ENCODE measurements at places on chromosomes 11 and 22.
A peak's percentile ranks its signal among the peaks of the same experiment; 100 is the strongest.

DNA sequence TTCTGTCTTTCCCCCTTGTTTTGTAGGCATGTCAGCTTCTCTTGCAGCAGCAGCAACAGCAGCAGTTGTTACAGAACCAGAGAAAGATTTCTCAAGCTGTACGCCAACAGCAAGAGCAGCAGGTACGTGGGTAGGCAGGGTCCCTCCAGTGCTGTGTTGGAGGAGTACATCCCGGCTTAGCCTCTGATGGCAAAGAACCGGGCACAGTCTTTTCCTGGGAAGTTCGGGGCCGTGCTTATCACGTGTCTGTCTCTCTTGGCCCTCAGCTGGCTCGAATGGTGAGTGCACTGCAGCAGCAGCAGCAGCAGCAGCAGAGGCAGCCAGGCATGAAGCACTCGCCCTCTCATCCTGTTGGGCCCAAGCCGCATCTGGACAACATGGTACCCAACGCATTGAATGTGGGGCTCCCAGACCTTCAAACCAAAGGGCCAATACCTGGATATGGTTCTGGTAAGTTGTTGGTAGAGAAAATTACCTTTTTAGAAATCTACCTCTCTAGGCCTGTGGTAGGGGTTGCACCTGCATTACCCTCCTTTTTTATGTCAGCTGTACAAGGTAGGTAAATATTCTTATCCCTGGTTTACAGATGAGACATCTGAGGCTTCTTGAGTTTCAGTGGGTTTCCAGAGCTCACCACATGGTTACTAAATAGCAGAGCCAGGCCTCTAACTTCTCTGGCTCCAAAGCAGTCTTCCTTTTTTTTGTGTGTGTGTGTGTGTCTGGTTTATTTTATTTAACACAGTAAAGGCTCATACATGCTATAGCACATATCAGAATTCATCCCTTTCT is 45.2 kb upstream of the ADSL start:
- no peak for DNase-seq

DNA sequence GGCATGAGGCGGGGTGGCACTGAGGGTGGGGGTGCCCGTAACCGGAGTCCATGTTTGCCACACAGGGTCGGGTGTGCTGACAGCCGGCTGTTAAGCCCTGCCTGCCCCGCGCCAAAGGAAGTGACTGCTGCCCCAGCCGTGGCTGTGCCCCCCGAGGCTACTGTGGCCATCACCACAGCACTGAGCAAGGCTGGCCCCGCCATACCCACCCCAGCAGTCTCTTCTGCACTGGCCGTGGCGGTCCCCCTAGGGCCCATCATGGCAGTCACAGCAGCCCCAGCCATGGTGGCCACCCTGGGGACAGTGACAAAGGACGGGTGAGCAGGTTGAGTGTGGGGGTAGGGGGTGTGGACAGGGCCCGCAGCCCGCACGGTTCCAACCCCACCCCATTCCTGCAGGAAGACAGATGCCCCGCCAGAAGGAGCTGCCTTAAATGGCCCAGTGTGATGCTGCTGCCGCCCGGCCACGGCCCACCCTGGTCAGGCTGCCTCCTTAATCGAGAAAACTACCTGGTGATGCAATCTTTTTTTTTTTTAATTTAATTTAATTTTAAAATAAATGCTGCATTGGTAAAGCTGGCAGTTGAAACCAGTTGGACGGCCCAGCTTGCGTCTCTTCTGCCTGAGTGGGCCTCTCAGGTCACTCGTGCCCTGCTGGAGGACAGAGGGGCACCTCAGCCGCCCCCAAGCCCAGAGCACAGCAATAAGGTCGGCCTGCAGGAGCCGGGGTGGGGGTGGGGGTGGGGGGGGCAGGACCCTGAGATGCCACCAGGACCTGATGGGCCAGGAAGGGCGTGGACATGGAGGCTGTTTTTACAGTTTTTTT is 30.8 kb downstream of the SBF1 start:
- DNase-seq = no peak

DNA sequence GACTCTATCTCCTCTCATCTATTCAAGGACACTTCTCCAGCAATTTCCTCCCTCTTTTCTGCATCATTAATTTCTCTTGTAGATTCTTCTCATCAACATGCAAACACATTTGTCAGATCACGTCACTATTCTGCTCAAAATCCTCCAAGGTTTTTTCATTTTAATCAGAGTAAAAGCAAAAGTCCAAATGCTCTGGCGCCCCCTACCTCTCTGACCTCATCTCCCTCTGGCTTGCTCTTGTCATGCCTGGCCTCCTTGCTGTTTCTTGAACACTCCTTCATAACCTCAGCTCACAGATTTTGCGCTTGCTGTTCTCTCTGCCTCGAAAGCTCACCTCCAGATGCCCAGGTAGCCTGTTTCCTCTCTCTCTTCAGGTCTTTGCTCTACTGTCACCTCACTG is 22.4 kb downstream of the RTCB start:
- no peak for DNase-seq

- DNase-seq = no peak
These were observed 24.0 kb downstream of the ARFGAP3 start for GRCh38 chr22:42833104-42833503.

GRCh38 chr11:104064034-104064630 is 27.7 kb downstream of the DDI1 start:
- no peak for DNase-seq

- no peak for DNase-seq
These were observed 17.8 kb upstream of the SYVN1 start for GRCh38 chr11:65152122-65152521.

- DNase-seq = peak; percentile 47
These were observed 6.9 kb downstream of the CDC42EP1 start for GRCh38 chr22:37566903-37567798.

- no peak for DNase-seq
These were observed 322.1 kb downstream of the NELL1 start for GRCh38 chr11:20991471-20991870.

DNA sequence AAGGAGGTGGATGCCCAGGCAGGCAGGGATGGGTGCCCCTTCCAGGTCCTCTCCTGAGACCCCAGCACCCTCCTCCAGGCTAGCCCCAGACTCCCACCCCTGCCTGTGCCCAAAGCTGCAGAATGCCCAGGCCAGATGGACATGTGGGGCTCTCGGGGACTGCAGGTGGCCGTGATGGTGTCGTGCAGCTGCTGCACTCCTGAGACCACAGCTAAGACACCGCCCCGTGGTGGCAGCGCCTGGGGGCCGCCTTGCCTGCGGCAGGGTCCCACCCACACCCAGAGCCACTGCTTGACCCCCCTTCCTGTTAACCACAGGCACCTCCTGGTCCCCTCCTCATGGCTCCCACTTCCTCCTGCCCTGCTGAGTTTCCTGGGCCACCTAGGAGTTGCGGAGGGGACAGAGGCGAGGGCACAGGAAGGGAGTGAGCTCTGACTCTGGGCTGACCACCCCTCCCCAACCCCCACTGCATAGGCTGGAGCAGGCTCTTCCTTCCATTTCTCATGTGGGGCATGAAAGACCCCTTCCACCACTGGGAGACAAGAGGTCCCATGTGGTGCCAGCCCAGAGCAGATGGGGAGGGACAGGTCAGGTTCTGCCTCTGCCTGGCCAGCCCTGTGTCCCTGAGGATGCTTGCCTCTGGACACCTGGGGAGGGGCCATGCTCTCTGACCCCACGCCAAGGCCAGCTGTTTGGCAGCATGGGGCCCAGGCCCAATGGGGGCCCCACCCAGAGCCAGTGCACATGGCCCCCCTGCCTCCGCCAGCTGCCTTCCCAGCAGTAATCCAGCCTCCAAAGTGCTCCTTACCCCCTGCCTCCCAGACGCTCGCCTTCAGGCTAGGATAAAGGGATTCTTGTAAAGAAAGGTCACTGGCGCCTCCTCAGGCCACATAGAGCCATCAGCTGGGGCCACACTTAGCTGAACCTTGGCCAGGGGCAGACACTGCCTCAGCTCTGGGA is 29.3 kb downstream of the OSBPL5 start:
- no peak for DNase-seq

DNA sequence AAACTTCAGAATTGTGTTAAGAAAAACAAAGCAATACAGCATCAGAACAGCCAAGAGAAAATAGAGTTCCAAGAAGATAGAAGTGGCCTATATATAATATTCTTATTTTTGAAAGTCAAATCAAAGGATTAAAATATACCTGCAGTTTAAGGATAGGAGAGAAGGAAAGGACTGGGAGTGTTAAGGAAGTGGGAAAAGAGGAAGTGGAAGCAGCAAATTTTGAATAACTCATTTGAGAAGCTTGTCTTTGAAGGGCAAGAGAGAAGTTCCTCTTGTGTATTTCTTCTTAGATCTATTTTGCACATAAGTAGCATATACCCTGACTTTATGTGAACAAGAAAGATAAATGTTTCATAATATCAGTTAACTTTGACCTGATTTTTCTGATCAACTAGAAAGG is 62.6 kb upstream of the SLC17A6 start:
- no peak for DNase-seq

GRCh38 chr22:20312396-20313191 is 7.3 kb downstream of the DGCR6L start:
- DNase-seq = no peak

DNA sequence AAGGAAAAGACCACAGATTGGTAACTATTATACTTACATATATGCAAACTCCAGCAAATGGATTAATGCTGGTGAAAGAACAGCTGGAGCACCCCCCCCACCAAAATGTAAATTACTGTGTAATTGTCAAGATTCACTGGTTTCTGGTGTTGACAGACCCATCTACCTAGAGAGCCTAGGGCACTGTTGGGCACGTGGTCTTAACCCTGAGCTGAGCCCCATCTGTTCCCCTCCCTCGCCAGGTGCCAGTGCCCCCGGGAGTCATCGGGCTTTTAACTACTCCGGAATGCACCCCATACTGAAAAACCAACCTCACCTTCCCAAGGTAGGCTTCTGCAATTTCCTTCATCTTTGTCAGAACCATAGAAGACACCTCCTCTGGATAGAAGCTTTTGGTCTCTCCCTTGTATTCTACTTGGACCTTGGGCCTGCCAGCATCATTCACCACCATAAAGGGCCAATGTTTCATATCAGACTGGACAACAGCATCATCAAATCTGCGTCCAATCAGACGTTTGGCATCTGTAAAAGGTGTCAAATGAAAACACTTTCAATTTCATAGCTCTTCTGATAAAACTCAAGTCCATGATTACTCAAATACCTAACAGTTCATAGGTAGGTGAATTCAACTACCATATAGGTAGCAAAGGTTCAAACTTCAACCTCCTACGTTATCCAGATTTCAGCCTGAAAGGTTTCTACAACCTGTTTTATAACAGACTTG is 1.5 kb downstream of the HSPA8 start:
- DNase-seq = peak; percentile 24

DNA sequence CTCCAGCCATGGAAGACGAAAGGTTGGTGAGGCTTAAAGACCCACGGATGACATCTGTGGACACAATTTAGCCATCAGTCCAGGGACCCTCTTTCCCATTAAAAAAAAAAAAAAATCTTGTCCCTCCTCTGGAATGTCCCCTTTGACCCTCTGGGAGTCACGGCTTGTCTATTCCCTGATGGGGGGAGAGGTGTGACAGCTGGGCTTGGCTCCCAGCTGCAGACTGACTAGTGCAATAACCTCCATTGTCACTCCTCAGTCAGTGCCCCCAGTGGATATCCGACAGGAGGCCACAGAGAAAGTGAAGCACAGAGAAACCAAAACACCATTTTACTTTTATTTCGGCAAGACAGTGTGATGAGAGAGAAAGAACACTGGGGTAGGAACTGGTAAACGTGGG is 2.7 kb upstream of the VSIG2 start:
- no peak for DNase-seq

DNA sequence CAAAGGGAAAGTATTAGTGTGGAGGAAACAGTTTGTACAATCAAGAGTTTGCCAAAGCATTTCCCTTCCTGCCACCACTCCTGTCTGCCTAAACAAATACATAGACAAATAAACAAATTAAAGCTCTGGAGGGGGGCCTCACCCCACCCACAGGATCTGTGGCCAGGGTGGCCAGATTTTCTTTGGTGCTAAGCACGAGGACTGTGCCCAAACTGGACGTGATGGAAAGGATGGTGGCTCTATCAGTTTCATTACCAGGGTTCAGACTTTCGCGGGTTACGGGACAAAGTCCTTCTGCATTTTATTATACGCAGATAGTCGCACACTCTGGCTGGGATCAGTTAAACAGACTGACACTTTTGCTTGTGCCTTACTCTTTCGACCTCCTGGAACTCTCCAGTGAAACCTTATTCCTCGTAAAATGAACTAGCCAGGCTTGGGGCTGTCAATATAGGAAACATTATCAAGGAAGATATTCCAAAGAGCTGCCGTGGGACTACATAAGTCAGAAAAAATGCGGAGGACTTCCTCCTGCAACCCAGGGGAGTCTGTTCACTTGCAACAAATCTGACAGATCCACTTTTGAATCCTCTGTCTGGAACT is 11.2 kb downstream of the BARX2 start:
- DNase-seq = no peak

DNA sequence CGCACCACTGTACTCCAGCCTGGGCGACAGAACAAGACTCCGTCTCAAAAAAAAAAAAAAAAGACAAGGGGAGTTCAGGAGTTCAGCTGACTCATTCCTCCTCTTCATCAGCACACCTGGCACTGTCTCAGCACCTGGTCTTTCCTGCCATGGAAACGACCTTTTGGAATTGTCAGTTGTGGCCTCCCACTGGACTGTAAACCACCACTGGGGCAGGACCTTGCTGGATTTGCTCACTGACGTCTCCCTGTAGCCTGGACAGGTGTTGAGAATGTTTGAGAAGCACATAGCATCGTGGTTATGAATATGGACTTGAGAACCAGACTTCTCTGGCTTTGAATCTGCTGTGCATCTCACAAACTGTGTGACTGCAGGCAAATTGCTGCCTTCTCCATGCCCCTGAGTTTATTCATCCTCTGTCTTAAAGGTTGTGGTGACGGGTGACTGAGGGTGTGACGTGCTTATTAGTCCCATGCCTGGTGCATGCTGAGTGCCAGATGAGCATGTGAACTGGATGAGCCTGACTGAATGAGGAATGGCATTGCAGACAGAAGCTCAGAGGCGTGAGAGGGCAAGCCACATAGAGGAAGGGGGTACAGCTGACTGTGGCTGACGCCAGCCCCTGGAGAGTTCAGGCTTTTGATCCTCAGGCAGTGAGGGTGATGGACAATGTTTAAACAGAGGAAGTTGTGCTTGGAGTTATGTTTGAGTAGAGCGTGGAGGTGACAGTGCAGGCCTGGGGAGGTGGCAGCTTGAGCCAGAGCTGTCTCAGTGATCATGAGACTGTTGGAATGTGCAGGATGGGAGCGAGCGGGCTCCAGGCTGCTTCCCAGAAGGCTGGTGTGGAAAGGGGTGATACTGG is 12.7 kb downstream of the TOM1 start:
- DNase-seq = peak; percentile 78

DNA sequence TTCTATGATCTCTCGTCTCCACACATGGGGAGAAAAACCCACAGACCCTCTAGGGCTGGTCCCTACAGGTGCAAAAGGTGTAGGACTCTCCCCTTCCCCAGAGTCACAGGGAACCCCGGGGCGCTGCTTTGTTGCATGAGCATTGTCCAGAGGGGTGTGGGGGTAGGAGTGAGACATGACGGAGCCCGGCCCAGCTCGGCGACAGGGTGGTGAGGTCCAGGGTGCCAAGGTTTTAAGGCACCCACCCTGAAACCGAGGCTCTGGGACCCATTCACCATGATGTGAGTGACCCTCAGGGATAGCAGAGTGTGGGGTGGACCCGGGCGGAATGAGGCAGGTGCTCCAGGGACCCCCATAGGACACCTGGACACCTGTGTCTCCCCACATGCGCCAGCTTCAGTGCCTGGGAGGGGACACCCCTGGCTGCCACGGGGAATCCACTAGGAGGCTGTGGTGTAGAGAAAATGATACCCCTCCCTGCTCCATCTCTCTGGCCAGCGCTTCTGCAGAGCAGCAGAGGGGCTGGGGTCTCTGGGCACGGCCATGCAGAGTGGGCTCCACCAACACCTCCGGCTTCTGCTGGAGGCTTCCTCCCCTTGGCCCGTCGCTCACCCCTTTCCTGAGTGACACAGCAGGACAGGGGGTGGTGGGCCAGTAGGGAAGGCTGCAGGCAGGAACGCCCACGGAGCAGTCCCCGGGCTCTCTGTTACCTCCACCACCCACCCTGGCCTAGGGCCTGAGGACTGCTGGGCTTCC is 15.2 kb downstream of the KRTAP5-5 start:
- DNase-seq = no peak

Measured in EL (cell line).